Stimulated activated CD4-positive, alpha-beta T cell treated with anti-CD3 and anti-CD28 coated beads, TNF-alpha, amount 100 ng/mL, for 4 hours (primary cell): ENCODE measurements at places on chromosomes 7 and 10.

DNA sequence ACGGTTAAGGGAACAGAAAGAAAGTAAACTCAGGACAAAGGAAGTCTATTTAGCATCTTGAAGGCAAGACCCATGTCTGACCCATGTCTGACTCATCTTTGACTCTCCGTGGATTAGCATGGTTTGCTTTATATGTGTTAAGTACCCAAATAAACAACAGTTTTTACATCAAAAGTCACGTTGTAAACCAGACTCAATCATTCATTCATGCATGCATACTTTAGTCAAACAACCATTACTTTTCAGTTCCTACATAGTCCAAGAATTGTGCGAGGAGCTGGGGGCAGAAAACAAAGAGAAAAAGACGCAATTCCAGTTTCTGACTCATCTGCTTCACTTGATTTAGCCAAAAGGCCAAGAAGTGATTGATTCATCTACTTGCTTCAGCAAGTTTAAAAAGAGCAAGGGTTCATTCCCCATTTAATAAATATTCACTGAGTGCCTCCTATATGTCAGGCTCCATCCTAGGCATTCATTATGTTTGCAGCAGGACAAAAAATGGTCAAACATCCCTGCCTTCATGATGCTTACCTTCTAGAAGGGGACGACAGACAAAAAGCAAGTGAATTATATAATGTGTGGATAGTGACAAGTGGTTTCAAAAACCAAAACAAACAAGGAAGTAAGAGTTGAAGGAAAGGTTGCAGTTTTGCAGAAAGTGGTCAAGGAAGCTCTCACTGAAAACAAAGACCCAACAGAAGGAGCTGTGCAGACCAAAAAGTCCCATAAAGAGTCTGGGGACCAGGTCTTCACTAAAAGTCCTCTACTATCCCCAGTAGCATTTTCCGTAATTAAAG lies 116.2 kb downstream of the FAM107B start:
- no peak for DNase-seq

DNA sequence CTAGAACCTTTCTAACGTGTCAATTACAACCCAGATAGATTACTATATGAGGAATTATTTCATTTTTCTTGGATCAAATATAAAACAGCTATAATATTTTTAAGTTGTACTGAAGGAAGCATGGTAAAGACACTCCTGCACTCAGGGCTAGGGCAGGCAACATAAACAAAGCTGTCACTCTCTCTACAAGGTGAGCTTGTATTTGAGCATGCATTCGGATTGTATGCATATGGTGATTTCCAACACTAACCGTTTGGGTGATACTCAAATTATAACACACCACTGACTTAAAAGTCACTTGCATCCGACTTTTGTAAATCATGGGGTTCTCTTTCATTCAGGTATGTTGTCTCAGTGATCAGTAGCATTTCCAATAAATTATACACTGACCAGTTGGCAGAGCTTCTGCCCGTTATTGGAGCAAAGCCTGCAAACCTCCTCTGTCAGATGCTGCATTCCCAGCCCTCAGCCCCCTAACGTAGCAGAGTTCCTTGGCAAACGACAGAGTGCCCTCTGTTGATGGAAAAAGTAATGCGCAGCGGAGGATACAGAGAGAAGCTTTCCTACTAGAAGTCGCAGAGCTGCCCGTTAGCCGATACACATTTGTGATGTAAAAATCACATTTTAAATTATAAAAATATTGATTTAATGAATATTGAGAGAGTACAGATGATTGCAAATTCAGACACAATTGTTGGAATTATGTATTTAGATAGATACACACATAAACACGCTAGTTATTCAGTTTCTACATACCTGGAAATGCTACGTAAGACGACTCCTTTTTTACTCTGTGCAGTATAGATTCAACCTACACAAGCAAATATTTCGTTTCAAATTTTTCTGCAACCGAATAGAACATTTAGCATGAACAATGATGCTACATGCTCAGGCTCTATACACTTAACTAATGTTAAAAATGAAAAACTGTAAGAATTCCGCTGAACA lies 173.9 kb upstream of the SP4 start:
- DNase-seq: no peak

DNA sequence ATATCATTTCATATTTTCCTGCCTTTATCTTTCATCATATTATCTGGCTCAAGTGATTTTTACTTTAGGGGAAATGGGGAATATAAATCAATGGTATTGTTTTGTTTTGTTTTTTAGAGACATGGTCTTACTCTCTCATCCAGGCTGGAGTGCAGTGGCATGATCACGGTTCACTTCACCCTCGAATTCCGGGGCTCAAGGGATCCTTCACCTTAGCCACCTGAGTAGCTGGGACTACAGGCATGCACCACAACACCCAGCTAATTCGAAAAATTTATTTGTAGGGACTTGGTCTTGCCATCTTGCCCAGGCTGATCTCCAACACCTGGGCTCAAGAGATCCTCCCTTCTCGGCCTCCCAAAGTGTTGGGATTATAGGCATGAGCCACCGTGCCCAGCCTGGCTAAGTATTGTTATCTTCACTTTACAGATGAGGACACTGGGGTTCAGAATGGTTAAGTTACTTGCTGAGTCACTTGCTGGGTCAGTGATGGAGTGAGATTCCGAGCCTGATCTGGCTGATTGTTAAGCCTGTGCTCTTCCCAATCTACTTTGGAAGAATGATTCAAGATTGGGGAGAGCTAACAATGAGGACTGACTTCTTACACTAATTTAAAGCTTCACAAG lies 3.7 kb upstream of the SLC16A9 start:
- DNase-seq: no peak

DNA sequence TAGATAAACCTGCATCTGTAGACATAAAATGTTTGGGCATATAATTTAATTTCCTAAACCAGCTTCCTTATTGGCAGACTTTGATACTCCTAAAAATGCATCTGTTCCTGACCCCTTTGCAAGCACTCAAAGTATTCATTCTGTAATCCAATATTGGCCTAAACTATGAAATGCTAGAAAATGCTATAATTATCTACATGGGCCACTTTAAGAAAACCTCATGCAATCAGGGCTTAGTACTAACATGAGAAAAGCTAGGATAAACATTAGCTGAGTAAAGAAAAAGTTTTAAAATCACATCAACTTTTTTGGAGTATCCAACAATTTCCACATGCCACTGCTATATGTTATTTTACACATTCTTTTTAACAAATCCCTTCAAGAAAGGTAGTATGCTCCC lies 57.2 kb downstream of the PARD3 start:
- DNase-seq: no peak

DNA sequence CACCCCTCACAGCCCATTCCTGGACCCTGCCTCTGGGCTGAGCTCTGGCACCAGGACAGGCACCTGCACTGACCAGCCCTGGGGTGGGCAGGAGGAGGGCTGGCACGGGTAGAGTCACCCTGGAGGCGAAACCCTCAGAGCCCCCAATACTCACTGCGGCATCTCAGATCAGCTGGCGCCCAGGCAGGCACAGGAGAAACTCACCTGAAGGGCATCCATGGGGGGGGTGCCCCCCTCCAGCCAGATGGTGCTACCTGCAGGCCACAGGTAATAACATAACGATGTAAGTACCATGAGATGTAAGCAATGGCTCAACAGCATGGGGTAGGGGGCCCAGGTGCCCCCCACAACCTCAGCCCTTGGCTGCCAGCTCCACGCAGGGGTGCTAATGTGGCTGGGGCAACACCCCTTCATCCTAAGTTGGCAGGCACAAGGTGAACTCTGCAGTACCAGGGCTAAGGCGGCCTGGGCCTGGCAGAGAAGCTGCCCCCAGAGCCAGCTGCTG lies 12.1 kb upstream of the PYROXD2 start:
- no peak for DNase-seq

- DNase-seq: no peak
These were observed 384.1 kb upstream of the KIAA1217 start for GRCh38 chr10:23824822-23825221.

- no peak for DNase-seq
These were observed 41.8 kb downstream of the CHST3 start for GRCh38 chr10:72006026-72006425.

DNA sequence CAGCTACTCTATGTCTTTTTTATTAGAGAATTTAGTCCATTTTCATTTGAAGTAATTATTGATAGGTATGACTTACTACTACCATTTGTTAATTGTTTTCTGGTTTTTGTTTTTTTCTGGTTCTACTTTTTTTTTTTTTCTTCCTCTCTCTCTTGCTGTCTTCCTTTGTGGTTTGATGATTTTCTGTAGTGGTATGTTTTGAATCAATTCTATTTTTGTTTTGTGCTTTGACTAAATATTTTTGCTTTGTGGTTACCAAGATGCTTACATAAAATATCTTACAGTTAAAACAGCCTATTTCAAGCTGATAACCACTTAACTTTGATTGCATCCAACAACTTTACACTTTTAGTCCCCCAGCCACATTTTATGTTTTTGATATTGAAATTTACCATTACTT lies 3.3 kb upstream of the OR2F2 start:
- no peak for DNase-seq

DNA sequence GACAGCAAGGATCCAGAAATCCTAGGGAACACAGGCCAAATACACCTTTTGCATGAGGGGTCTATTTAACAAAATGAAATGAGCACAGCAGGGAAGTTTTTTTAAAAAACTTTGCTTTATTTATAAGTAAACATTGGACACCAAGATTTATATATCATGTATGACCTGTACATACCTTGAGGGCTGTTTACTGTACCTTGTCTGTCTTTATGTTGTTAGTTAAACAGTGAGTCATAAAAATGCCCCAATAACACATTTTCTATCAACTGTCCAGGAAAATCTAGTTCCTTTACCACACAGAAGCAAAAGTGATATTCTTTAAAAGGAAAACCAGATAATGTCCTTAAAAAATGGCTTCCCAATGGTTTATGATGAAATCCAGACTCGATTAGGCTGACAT lies 45.1 kb upstream of the AGR3 start:
- no peak for DNase-seq

- no peak for DNase-seq
These were observed 44.6 kb upstream of the VDAC2 start for GRCh38 chr10:75165684-75166622.

GRCh38 chr10:26483554-26483953 lies 45.4 kb downstream of the APBB1IP start:
- DNase-seq: no peak

DNA sequence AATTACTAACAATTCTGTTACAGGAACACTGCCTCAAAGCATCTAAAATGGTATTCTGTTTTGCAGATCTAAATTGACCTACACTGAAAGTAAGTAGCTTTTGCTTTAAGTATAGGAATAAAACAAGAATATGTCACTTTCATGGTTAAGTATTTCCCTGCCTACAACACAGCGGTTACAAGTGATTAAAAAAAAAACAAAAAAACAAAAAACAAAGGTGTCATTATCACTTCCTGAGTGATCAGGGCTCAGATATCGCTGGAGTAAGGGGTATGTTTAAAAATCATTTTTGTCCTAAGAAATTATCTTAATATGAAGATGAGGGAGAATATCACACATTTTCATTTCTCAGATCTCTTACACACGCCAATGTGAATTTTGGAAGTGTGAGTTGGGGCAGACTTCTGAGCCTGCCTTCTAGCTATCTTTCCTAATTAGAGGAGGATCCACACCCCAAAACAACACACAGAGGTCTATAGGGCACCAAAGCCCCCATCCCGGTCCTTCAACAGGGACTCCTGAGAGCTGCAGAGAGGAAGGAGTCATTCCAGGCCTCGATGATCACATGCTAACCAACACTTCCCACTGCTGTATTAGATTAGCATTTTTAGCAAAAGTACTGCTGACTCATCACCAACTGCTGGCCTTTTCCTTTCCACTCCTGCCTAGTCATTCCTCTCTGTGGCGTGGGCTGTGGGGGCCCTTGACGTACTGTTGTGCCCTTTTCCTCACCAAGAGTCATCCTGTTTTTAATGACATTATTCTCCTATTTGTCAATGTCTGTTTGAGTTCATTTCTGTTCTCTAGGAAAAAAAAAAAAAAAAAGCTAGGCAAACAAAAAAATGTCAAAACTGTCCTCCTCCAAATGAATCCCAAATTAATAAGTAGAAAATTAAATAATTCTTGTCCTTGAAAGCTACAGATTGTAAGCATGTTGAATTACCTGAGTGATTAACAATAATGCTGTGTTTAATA lies 31.2 kb downstream of the PRTFDC1 start:
- peak; percentile 27 for DNase-seq

- no peak for DNase-seq
These were observed 239.6 kb downstream of the SKIDA1 start for GRCh38 chr10:21285742-21286331.

DNA sequence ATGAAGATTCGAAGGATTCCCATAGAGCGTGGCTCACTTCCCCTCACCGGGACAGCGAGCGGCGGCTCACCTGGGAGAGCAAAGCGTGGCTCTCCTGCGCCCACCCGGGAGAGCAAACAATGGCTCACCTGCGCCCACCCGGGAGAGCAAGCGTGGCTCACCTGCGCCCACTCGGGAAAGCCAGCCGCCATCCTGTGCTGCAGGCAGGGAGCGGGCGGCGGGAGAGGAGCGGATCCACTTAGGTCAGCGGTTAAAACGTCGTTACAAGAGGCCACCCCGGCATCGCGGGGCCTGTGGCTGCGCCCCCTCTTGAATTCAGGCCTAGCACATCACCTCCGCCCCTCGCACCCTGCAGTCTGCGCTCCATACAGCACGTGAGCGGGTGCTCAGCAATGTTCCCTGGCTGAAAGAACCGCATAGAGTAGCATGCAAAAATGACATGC lies 461 bp upstream of the FIGNL1 start:
- no peak for DNase-seq

DNA sequence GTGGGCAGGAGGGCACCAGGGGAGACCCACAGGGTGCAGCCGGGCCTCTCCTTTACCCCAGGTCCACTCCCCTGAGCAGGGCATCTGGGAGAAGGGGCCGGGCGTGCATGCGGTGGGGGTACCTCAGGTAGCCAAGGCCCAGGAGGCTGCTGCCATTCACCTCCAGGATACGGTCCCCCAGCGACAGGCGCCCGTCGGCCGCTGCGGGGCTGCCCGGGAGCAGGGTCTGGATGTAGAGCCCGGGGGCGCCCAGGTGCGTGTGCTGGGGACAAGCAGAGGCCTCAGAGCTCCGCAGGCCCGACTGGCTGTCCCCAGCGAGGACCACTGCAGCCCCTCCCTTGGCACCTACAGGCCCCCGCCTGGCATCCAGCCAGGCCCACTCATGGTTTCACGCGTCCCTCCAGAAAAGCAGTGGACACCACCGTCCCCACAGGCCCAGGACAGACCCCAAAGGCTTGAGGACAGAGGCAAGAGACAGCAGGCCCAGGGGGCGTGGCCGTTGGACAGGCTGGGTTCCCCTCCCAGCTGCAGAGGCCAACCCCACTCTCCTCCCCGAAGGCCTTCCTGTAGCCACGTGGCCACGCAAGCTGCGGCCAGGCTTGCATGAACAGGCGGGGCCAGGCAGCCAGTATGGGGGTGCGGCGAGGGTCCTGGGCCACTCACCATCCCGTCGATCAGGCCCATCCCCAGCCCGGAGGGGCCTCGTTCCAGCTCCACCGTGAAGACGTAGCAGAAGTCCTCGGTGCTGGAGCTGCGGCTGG lies 24.3 kb downstream of the AP5Z1 start:
- DNase-seq: no peak

DNA sequence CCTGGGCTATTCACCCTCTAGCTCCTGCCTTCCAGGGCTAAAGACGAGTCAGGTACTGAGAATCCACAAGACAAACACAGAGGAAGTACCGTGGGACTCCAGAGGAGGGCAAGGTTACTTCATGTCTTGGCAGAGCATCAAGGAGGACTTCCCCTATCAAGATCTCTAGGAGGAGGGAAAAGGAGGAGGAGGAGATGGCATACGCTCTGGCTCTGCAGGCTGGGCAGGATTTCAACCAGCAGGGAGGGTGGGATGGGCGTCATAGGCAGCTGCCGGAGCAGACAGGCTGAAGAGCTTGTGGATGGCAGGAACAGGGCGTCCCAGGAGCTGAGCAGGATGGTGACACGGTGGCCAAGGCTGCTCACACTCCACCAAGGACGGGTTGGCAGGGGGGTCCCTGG lies 21.3 kb downstream of the MDH2 start:
- no peak for DNase-seq
